ENCODE measurements at places on chromosomes 7 and 10. TPM values are rescaled to one million over a fixed set of nuclear protein-coding genes. Genes with fewer than 3 reads are reported as not detected.

PDE1C gene
- total RNA-seq = not detected

NEUROG3 gene
- total RNA-seq = not detected

HNRNPH3 gene
- 228 TPM for total RNA-seq

FAM237B gene
- not detected for total RNA-seq

MSS51 gene
- 1.1 TPM for total RNA-seq

ATRNL1 gene
- not detected for total RNA-seq

MMP21 gene
- 0.34 TPM for total RNA-seq

MEST gene
- 2.7 TPM for total RNA-seq

COL1A2 gene
- total RNA-seq = 0.28 TPM

SYT15B gene
- total RNA-seq = 0.08 TPM

FGL2 gene
- total RNA-seq = 1.5 TPM

EPC1 gene
- 173 TPM for total RNA-seq

HGF gene
- not detected for total RNA-seq

TCERG1L gene
- 0.06 TPM for total RNA-seq

RPEL1 gene
- total RNA-seq = not detected

TAS2R5 gene
- total RNA-seq = 0.56 TPM

MYH16 gene
- not detected for total RNA-seq

TAS2R16 gene
- not detected for total RNA-seq

ASB10 gene
- total RNA-seq = not detected
